A375 (cell line): ENCODE measurements at places on chromosomes 7 and 10. TPM values are rescaled to one million over a fixed set of nuclear protein-coding genes. Genes with fewer than 3 reads are reported as not detected.

The ERVW-1 gene
- not detected in 2 replicates for total RNA-seq

The TIMM23 gene
- 75.3 and 102 TPM in 2 replicates for total RNA-seq

The AZGP1 gene
- total RNA-seq = 24.6 and 29.4 TPM in 2 replicates

The PLEKHS1 gene
- total RNA-seq = 0.04 and 0.42 TPM in 2 replicates

The TET1 gene
- 1.3 and 2.0 TPM in 2 replicates for total RNA-seq

The ACTR1A gene
- total RNA-seq = 70.9 and 76.0 TPM in 2 replicates

The ADRB1 gene
- total RNA-seq = 0.32 and 1.1 TPM in 2 replicates

The ZNF239 gene
- total RNA-seq = 1.7 and 2.6 TPM in 2 replicates

The LLCFC1 gene
- not detected in 2 replicates for total RNA-seq

The CTTNBP2 gene
- 0.19 and 2.4 TPM in 2 replicates for total RNA-seq

The GLI3 gene
- 4.0 and 5.5 TPM in 2 replicates for total RNA-seq

The PKD2L1 gene
- not detected in 2 replicates for total RNA-seq

The CLIP2 gene
- 22.7 and 22.8 TPM in 2 replicates for total RNA-seq

The TRIM56 gene
- total RNA-seq = 11.0 and 13.3 TPM in 2 replicates

The IGFBP3 gene
- 154 and 159 TPM in 2 replicates for total RNA-seq

The LRMDA gene
- 2.7 and 4.5 TPM in 2 replicates for total RNA-seq

The KLF14 gene
- total RNA-seq = 0.45 and 0.74 TPM in 2 replicates

The GBX1 gene
- total RNA-seq = not detected in 2 replicates

The CABCOCO1 gene
- not detected in 2 replicates for total RNA-seq

The MINPP1 gene
- 28.0 and 30.0 TPM in 2 replicates for total RNA-seq

The GJD4 gene
- total RNA-seq = 0.27 TPM in 1 of 2 replicates, not detected in the other

The TRPV5 gene
- total RNA-seq = 0.05 TPM in 1 of 2 replicates, not detected in the other

The RSPH10B gene
- 0.11 TPM in 1 of 2 replicates, not detected in the other for total RNA-seq

The PEX1 gene
- total RNA-seq = 12.4 and 20.9 TPM in 2 replicates

The VIPR2 gene
- not detected in 2 replicates for total RNA-seq

The GRID2IP gene
- total RNA-seq = 0.04 TPM in 1 of 2 replicates, not detected in the other

The FBXO24 gene
- 0.69 and 3.8 TPM in 2 replicates for total RNA-seq

The RNF148 gene
- total RNA-seq = 0.87 and 1.1 TPM in 2 replicates

The AKR1D1 gene
- not detected in 2 replicates for total RNA-seq

The CPEB3 gene
- total RNA-seq = 0.48 and 0.75 TPM in 2 replicates
